ENCODE measurements at places on chromosomes 2 and 18. TPM values are rescaled to one million over a fixed set of nuclear protein-coding genes. Genes with fewer than 3 reads are reported as not detected.

DNA sequence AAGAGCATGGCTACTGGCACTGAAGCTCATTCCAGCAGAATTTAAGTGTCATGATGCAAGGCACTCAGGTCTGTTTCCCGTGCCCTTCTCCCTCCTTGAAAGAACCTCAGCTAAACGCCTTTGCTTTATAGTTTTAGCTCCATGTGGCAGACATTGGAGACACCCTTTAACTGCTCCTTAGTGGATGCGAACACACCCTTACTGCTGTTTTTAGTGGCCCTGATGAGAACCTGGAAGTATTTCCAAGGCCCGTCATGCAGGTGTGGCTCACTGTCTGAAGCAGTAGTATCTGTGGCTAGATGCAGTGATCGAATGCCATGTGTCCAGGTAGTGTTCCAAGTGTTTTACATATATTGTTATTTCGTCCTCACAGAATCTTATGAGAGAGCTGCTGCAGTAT lies 28.3 kb downstream of the KIF5C start:
- DNase-seq, result no peak

DNA sequence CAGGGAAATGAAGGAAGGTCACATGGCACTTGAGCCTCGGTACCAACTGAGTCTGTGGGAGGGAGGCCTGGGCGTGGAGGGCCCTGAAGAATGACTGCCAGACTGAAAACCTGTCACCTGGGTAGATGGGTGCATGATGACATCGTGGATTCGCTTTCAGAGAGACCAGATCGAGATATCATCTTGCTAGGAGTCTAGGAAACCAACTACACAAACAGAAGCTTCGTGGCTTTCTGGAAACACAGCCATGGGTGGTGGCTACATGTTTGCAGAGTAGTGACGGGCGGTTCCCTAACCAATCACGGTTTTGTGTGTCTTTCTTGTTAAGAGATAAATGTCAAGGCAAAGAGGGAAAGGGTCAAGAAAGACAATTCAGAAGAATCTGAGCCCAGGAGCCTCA lies 155.0 kb downstream of the EIPR1 start:
- no peak for DNase-seq

GRCh38 chr2:124670187-124670586 lies 645.1 kb downstream of the CNTNAP5 start:
- DNase-seq, result no peak

DNA sequence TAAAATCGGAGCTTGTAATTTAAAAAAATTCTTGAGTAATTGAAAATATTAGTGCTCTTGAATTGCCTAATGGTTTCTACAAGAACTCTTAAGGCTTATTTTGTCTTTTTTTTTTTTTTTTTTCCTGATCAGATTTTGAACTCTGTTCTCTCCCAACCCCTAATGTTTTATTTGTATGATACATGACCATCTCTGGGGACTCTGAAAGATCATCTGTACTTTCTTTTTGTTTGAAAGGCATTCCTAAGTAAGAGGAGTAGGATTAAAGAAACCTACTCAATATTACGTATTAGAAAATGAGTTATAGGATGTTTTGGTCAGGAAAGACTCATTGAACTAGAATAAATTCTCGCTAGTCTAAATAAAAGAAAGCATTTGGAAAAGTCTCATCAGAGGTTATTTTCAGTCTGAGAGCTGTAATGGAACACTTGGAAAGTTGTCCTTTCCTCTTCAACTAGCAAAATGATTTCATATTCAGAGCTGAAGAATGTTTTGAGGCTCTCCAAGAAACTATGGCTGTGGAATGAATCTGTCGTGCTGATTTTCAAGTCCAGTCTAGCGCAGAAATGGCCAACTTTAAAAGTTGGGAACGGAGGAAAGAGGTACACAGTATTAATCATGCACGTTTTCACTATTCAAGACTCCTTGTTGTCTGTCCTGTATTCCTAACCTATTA lies 182.7 kb downstream of the PRPF40A start:
- no peak for DNase-seq

The CRIM1 gene
- polyA plus RNA-seq, result 90.0 TPM

DNA sequence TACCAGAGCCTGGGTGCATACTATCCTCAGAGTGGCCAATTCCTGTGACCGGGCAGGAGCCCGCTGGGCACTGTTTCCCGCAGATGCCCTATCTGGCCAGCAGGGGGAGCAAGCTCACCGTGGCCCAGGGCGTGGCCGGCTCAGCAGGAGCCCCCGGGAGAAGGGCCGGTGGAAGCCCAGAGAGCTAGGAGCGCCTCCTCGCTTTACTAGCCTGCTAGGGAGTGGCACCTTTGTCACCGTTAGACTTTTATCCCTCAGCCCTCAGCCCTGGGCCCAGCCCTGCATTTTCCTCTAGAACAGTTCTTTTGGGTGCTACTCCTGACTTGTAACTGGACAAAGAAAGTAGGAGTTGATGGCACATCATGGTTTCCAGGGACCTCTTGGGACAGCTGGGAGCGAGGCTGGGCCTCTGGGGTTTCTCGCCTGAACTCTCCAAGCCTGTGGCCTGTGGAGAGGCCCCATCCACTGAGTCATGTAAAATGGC lies 24.0 kb downstream of the TMEM177 start:
- peak; percentile 52 for DNase-seq

DNA sequence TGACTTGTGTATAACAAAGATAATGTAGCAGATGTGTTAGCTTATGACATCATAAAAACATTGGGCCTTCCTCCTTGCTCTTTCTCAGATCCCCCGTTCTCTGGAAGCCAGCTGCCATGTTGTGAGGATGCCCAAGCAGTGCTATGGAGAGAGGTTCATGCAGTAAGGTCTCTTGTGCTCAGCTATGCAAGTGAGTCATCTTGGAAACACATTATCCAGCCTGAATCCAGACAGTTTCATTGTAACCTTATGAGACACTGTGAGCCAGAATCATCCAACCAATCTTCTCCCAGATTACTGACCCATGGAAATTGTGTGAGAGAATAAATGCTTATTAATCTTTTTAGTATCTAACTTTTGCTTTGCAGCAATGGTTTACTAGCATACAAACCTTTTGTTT lies 60.8 kb downstream of the ST6GAL2 start:
- no peak for DNase-seq

DNA sequence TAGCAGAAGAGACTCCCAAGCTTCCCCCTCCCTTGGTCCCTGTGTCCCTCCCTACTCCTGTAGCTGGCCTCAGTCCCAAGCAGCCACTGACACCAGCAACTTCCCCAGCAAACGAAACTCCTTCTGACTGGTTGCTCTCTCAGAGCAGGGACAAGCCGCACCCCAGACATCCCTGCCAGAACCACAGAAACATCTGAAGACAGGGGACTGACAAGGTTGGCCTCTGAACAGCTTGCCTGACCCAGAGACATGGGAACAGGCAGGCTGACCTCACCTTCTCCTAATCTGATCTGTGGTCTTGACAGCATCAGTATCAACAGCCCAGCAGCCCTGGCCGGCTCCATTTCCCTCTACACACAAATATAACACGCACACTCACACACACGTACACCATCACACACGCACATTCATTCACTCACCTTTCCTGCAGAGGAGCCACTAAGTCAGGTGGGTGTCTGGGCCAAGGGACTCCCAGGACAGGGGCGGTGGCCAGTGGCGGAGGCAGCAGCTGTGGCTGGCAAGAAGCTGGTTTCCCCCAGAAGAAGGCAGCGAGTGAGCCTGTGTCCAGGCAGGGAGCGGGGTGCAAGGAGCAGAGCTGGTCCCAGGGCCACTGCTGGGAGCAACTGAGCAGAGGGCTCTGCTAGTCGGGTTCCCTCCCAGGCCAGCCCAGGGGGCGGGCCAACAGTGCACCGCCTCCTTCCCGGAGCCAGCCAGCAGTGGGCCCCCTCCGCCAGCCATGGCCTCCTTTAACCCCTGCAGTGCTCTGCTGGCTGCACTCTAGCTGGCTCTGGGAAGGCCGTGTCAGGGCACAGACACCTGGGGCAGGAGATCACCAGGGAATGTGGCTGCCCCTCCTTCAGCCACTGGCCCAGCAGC lies 59.1 kb downstream of the TNS1 start:
- DNase-seq, result peak; percentile 80

The ERMN gene
- polyA plus RNA-seq, result 0.93 TPM

DNA sequence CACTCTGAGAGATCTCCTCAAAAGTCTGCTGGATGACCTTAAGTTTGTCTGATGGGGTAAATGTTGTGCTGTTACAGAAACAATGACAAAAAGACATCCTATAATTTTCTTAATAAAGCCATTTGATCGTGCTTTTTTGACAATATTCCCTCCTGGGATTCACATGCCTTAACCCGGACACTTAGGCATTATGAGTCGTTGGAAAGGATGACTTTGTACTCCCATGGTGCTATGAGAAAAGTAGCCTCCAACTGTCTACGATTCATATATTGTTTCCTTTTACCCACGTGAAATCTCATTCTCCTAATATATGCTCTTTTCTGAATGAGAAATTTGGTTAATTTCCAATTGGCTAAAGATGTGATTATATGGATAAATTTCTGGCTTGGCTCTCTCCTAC lies 6.1 kb upstream of the MPP4 start:
- DNase-seq, result no peak

DNA sequence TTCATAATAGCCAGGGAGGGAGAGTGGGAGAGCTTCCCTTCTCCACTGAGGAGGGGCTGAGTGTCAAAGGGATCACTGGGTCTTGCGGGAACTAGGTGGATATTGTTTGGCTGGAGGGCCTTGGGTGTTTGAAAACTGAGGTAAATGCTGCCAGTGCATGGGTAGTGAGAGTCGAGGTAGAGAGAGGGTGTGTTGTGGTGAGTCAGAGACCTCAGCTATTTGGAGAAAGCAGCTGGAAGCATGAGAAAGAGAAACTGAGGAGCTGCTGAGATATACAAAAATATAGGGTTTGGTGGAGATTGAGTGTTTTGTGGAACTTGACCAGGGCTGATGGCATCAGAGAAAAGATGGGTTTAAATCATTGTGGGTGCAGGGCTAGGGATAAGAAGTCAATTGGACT lies 127.0 kb upstream of the CCDC195 start:
- DNase-seq, result no peak

The DNAJC5G gene
- 2.0 TPM for polyA plus RNA-seq

The KCNIP3 gene
- 17.7 TPM for polyA plus RNA-seq

GRCh38 chr18:45974088-45974536 lies 7.0 kb upstream of the EPG5 start:
- peak; percentile 64 for DNase-seq

DNA sequence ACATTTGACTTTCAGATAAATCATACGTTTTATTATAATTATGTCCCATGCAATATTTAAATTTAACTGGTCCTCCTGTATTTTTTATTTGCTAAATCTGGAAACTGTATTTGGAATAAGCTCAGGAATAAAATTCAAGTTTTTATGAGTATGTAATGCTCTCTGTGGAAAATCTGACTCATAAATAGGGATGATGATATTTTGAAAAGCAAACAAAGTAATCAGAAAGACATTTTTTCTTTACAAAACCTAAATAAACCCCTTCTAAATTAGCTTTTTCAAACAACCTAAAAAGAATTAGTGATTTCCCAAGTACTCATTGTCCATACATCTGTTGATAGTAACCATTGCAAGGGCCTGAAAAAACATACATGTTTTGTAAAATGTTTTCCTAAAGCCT lies 41.1 kb downstream of the ASB1 start:
- no peak for DNase-seq

- DNase-seq, result no peak
Measured at GRCh38 chr2:54725343-54726099, 2.1 kb downstream of the EML6 start.

DNA sequence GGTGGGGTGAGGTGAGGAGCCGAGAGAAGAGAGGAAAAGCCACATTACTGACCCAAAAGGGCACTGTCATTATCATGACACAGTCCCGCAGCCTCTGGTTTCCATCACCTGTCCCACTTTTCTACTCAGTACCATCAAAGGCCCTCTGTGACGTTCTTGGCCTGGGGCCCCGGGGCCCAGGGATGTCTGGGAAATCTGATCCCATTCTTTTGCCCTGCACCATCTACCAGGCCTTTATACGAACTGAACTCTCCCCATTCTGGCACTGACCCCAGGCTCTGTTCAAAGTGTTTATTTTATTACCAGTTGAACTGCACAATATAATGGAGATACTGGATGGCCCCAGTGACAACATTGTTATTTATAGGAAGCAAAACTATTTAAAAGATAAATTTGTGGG lies 89.1 kb downstream of the COL6A3 start:
- no peak for DNase-seq

DNA sequence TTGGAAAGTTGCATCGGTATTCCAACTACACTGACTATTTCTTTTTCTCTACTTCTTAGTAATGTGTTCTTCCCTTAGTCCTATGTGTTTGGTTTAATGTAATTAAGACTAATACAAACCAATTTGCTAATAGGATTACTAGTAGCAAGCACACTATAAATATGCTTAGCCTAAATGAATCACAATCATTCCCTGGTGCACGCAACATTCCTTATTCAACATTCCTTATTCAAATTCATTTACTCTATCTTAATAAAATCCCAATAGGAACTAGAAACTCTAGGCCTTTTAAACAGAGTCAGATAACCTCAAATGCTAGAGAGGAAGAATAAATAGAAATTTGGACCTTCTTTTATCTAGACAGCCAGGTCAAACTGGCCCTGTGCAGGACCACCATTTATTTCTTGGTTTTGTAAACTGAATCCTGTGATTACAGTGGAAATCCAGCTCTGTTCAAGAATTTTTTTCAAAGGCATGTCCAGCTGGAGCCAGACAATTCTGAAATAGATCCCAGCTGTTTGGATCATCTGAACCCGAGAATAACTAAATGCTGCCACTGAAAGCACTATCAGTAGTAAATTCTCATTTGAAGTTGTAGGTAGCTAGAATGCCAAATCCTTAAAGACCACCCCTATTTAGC lies 103.1 kb downstream of the PPP1R1C start:
- peak; percentile 19 for DNase-seq

DNA sequence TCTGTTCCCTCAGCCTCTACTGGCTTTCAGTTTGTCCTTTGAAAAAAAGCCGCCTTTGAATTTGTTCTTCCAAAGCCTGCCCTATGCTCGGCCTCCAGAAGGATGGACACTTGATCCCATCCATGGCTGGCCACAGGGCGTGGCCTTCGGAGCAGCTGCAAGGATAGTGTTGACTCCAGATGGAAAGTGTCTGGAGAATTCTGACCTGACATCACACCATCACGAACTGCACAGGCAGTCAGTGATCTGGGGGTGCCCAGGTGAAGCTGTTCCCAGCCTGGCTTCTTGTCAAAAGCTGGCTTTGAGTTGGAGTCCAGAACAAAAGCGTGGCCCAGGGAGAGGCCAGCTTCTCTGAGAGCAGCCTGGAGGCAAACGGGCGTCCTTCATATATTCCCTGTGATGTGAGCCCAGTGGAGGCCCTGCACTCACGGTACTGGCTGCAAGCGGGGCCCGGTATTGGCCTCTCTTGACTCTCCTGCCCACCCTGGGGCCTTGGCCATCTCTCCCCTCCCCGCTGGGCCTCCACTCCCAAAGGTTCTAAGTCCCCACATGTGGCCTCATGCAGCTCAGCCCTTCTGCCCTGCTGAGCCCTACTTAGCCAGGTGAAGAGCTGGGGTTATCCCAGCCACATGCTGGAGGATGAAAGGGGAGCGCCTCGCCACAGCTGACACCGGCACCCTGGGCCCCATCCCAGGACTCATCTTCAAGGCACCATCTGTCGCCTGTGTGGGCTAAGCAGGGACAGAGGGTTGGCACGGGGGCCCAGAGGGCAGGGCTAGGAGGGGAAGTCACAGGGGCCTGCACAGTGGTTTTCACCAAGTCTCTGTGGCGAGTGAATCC lies 20.4 kb upstream of the ATOH8 start:
- DNase-seq, result no peak

Data from left kidney (tissue), 8 donors.